CD4-positive, alpha-beta T cell treated with Interleukin-21 for 1 hour (primary cell): ENCODE measurements at places on chromosomes 2 and 18.

DNA sequence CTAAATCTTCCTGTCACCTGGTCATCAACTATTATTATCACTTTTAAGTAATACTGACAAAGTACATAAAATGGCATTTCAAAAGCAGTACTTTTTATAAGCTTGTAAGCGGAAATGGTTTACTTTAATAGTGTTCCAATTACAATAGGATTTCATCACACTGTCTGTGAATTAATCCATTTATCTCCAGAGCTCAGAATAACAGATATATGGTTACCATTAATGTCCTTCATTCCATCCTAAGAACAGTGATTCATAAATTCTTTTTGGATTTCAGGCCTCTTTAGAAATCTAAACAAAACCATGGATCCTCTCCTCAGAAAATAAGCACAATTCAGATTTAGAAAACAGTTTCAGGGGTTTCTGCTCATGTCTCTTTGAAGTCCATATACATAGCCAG, 68.4 kb downstream of the PID1 start:
- no peak for DNase-seq

DNA sequence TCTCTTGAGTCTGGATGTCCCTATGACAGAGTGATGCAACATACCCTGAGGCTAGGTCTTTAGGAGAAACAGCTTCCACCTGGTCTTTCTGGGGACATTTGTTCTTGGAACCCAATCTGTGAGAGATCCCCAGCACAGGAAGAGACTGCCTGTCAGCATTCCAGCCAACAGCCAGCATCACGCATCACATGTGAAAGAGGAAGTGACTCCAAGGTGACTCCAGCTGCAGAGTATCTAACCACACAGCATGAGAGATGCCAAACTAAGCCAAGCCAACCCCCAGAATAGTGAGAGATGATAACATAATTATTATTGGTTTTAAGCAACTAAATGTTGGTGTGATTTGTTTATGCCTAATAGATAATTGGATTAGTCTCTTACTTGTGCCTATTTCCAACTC, 35.7 kb downstream of the C18orf63 start:
- DNase-seq, result no peak

DNA sequence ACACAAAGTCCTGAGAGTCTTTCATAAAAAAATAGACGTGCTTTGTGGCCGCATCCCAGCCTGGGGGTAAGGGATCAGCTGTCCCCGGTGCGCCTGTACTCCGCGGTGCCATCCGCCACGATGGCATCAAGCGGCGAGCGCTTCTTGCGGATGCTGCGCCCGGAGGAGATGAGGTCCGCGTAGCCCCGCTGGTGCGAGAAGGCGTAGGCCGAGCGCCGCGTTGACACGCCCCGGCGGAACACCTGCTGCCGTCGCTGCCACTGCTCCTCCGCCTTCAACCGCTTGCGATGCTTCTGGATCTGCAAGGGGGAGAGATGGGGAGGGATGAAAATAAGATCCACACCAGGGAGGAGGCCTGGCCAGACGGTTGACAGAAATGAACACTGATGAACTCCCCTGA, 26.8 kb upstream of the NARS1 start:
- DNase-seq, result no peak

DNA sequence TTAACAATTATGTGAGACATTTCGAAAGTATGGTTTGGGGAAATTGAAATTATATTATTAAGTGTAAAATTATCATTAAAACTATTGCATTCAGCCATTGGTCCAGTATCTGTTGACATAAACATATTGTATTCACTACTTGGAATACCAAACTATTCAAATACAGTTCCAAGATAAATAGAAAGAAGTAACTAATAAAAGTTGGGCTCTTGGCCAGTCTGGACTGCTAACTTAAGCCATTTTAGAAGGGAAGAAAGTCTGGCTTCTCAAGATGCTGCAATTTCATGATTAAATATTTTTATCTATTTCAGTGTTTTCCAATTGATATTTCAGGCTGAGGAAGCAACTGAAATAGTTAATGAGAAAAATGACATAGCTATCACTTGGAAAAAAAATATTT, 109.8 kb upstream of the CHRNA1 start:
- no peak for DNase-seq

GRCh38 chr18:48161191-48161910, 230.9 kb upstream of the SMAD2 start:
- peak; percentile 65 for DNase-seq

GRCh38 chr18:23154030-23154429, 18.7 kb downstream of the CABLES1 start:
- DNase-seq, result no peak

DNA sequence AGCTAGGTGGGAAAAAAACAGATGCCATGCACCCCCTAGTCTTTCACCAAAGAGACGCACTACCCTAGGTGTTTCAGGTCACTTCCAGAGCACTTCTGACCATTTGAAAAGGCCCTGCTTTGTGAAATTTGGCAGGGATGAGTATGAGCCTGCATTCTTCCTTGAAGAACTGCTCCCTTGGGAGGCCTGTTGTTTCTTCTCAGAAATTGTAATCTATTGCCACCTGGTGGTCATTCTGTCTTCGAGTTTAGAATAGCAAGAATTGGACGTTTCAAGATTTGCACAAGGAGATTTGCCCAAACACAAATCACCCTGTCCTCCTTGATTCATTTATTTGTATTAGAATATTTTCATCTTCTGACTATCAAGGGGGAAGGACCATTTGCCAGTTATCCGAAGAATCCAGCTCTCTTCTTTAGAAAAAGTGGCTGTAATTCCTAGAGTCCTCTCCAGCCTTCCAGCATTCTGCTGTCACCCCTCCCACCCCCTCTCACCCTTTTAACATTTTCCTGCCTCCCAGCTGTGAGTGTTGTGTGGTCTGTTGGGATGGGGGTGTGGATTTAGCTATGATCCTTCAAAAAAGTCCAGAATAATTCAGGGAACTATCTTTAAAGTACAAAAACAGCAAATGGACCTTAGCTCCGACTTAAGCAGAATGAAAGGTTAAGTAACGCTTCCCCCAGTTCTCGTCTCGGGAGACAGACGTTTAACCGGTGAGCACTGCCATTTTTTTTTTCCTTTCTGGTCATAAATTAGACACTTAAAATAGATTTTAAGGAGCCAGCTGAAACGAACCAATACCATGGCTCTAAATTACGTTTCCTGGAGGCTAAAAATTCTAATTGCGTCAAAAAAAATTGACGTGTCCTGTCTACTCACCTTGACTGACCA, 3.7 kb upstream of the GAD1 start:
- DNase-seq, result peak; percentile 65

DNA sequence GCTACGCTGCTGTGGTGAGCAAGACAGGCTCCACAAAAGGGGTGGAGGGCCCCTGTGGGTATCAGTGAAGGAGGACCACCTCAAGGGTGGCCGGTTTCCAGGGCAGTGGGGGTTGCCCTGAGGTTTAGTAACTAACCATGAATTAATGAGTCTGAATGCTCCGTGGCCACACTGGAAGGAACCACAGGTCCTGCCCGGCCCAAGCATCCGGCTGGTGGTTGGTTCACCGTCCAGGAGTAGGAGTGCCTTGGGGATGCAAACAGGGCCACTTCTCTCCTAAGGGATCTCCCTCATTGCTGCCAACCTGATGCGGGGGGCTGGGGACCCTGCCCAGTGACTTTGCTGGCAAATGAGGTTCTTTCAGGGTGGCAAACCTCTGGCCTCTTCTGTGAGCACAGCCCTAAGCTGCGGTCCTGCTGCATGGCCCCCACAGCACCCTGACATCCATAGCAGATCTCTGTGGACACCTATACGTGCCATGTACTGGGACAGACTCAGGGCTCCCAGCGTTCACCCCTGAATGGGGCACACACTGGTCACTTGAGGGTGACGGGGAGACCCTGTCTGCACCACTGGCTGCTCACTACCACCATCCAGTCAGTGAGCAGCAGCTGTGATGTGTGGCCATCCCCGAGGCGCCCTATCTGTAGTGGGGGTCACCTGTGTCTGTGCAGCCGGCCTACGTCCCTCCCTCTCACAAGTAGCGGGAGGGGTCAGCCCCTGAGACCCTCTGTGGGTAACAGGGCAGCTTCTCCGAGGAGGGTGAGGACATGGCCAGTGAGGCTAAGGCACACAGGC, 41.6 kb downstream of the HS6ST1 start:
- no peak for DNase-seq

DNA sequence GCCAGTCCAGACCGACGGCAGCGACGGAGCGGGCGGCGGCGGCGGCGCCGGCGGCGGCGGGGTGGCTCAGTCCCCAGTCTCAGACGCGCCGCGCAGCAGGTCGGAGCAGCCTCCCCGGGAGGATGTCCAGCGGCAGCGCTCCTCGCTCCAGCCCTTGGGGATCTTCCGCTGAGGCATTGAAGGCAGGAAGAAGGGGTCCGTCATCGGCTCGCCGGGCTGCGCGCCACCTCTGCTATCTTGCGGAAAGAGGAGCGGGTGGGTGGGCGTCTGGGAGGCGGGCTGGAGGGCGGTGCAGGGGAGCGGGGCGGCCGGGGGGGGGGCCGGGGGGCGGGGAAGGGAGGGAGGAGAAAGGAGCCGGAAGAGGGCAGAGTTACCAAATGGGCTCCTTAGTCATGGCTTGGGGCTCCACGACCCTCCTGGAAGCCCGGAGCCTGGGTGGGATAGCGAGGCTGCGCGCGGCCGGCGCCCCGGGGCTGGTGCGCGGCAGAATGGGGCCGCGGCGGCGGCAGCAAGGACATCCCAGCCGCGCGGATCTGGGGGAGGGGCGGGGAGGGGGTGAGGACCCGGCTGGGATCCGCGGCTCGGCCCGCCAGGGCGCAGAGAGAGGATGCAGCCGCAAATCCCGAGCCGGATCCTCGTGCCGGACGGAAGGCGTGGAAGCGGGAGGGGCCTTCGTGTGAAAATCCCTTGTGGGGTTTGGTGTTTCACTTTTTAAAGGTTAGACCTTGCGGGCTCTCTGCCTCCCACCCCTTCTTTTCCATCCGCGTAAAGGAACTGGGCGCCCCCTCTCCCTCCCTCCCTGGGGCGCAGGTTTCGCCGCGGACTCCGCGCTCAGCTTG, at the start of gene NETO1:
Gene NETO1, minus strand, starts transcription at position 242 of the 839 bp plus-strand sequence. CDS start 696 bp downstream, outside the sequence.
- DNase-seq, result no peak

- DNase-seq, result no peak
Observed at GRCh38 chr18:48290162-48290926, 118.8 kb downstream of the ZBTB7C start.

DNA sequence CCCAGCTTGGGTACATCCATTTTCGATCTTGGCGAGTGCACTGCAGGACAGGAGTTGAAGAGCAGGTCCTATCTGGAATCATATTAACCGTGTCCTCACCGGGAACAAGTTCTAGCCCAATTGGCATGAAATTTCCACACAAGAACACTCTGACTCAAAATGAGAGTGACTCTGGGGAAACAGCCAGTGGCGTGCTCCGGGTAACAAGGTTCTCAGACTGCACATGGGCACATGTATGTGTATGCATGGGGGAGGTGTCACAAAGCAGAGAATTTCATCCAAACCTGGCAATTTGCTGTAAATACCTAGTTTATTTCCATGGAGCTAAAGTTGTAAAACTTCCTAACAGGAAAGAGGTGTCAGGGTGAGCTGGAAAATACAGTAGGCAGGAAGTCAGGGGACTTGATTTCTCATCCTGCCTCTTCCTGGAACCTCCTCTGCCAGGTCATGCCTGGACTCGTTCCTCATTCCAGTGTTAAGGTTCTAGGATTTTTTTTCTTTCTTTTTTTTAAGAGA, 1.7 kb downstream of the TUBB6 start:
- DNase-seq, result no peak

DNA sequence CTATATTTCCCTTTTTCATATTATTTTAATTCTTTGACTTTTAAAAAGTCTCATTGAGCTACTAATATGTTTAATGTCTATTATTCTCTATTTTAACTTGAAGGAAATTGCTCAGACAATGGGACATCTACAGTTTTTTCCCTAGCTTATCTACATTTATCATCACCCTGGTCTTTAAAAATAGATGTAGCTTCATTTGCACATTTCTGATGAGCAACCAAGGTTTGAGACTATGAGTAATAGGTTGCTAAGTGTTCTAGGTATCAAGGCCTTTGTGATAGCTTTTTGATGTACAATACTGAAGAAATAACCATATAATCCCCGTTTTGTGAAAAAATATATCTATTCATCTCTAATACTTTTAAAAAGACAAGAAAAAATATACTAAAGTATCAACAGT, 47.0 kb downstream of the STAT4 start:
- no peak for DNase-seq
